ENCODE measurements at places on chromosomes 13 and 19.

- DNase-seq = no peak
Observed at GRCh38 chr13:99316657-99317256, 9.6 kb upstream of the GPR183 start.

DNA sequence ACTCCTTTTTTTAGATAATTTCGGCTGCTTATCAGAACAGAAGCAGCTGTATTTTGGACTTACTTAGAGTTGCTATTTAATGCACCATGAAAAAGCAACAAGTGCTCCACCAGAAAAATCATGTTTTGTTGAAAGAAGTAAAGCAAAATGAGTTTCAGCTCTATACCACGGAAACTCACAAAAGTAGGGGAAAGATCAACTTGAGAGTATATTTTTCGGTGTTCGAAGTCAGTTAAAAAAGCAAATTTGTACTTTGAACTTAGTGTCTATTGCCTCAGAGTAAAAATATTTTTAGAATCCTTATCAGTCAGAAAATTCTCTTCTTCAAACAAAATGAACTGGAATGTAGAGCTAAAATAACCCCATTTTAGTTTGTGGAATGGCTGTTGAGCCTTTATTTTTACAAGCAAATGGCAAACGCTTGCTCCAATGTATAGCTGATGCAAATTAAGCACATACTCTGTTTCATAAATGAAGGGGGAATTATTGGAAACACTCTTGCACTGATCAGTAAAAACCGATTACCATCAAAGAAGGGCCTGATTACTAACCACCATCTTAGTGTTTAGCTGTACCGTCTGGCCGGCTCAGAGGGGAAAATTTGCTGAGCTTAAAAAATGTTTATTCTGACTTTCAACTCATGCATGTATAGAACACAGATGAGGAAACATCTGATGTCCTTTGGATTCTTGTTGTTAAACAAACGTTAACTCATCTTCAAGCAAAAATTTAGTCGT is 540.7 kb downstream of the GPC6 start:
- DNase-seq = no peak

GRCh38 chr19:36973021-36973843 is 57.1 kb downstream of the ZNF568 start:
- DNase-seq = peak; percentile 43

DNA sequence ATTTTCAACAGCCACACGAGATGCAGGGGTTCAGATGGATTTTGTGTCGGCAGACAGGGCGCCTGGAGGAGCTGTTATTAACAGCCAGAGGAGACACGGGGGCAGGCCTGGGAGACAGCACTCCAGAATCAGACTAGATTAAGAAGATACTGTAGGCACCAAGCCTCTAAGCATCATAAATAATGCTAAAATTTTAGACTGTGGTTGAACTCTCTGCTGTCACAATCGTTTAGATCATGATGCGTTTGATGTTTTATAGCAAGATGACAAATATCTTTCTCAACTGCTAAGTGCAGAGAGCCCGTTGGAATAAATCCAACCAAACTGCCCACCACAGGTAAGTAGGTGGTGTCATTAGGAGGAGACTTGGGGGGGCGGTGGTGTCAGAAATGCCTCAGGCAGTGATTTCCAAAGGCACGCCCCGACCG is 63.9 kb downstream of the CEBPG start:
- DNase-seq = no peak

DNA sequence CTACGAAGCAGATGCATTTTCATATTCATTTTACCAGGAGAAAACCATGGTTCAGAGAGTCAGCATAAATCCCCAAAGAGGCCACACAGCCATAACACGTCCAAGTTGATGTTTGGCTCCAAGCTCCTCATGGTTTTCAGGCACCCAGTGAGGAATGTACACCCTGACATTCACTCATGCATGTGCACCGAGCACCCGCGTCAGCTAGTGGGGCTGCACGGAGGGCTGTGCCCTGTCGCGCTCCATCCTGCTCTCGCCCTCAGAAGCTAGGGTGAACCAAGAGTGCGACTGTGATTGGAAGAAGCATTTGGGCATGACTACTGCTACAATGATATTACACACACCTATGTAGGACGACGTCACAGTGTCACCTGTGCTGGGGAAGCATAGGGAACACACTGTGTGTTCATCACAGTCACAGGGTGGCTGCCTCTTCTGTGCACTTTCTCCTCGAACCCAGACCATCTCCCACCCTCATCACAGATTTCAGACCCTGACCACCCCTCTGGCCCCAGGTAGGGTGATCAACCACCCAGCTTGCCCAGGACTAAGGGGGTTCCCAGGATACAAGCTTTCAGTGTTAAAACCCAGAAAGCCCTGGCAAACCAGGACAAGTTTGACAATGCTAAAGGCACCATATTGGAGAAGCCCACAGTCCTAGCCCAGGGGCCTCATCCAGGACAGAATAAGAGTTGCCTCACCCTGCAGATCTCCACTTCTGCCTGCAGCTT is 148.6 kb upstream of the ZNF507 start:
- DNase-seq = no peak

DNA sequence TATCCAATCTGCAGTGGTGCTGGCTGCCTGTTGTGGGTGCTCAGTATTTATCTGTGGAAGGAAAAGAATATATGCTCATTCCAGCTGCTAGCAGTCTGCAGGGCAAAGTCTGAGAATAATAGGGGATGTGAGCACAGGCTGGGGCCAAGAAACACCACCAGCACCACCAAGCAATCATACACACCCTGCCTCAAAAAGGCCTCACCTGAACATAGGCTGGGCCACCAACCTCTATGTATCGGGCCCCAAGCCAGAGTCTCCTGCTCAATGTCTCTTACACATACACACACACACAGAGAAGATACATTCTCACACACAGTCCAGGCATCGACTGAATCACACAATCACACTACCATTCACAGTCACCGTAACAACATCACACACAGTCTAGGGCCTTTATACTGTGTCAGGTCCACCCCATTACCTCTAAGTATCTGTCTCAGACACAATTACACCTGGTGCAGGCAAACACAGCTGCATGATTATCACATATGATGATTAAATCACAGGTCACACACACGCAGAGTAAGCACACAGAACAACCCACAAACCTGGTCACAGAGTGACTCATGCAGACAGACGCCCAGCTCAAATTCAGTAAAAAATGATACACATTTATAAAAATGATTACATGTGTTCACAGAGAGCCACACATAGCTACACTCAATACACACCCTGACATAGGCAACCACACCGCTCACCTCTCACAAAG is 1.3 kb upstream of the ZSCAN22 start:
- DNase-seq = no peak

DNA sequence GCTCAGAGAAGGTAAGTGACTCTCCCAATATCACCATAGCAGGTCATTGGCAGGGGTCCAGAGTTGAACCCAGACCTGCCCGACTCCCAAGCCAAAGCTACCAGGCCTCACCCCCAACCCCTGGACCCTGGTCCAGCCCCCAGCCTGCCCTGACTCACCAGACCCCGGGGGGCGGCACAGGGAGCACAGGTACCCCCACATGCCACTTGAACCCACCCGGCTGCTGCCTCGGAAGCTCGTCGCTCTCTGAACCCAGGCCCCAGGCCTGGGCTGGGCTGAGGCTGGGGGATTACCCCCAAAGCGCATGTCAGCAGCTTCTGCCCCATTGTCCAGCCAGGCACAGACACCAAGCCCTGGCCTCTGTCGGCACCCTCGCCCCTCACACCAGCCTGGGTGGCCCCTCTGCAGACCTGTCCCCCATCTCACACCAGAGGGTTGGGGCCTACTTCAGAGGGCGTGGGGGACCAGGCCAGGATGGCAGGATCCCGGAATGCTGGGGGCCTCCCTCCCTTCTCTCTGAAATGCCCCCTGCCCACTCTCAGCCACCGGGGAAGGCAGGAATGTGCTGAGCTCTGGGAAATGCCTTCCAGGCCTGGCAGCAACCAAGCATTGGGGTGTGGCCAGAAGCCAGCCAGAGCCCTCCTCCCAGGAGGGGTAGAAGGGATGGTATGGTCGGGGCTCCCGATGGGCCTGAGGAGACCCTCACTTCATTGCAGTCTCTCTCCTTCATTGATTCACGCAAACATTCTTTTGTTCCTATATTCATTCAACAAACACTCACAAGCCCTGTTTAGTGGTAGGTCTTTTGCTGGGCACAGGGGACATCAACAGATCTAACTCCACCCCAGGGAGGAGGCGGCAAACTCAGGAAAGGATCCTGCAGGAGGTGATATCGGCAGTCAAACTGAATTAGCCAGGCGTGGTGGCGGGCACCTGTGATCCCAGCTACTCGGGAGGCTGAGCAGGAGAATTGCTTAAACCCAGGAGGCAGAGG is 1.7 kb upstream of the PRX start:
- no peak for DNase-seq

GRCh38 chr19:18894254-18895037 is 1.5 kb downstream of the CERS1 start:
- DNase-seq = no peak

DNA sequence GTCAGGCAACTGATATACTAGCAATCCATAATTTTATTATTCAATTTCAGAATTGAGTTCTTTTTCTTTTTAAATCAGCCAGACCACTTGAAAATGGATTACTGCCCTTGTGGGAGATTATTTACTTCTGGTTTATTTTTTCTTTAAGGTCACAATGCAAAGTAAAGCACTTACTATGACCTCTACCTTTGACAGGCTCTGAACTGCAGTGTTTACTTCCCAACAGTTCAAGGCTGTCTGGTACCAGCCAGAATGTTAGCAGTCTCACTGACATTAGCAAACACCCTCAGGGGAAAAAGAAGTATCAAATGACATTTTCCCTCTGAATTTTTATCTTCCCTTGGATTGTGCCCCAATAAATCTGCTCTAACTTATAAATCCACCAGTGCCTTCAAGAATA is 57.5 kb downstream of the RAP2A start:
- no peak for DNase-seq

- DNase-seq = peak; percentile 19
Observed at GRCh38 chr19:3304871-3305423, 61.4 kb upstream of the NFIC start.

- no peak for DNase-seq
Observed at GRCh38 chr13:113903912-113904311, 40.0 kb upstream of the GAS6 start.

- no peak for DNase-seq
Observed at GRCh38 chr19:28535352-28535775, 677.6 kb downstream of the UQCRFS1 start.

GRCh38 chr13:113836768-113837559 is 26.9 kb downstream of the GAS6 start:
- DNase-seq = no peak

DNA sequence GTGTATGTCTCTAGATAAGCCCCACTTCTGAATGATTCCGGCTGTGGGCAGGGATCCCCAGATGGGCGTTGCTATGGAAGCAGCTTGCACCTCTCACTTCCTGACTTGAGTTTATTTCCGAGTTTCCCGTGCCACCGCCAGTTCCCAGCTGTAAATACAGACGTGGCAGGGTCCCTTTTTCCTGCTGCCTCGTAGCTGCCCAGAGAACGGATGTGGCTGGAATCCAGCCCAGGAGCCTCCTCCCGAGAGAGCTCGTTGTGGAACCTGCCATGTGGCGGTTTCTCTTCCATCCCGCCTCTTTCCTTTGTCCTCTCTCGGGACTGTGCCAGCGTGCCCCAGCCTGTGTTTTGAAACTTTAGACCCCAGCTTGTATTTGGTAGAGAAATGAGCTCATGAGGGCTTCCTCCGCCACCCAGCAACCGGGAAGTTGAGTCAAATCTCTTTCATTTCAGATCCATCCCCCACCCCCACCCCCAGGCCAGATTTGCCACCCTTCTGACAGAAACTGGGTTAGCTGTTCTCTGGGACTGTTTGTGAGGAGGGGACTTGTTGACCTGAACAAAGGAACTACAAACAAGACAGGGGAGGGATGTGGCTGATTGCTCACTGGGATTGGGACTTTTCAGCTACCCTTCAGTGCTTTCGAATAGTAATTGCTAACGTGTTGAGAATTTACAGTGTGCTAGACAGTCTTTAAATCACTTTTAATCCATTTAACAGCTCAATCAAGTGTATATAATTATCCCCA is 96.6 kb downstream of the SIPA1L3 start:
- DNase-seq = no peak

DNA sequence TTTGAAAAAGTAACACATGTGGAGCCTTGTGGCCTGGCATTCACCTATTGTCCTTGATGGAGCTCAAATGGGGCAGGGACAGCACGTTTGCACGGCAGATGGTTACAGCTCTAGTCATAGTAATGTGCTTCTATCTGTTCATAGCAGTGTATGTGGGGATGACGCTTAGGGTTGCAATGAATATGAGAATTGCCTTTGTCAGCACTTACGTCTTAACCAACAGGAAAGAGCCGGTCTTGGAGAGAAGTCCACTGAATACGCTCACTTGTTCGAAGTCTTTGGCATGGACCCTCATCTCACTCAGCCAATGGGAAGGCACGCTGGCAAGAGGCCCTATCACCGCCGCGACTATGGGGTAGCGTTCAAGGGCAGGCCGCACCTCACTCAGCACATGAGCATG is 18.9 kb upstream of the OR7D2 start:
- no peak for DNase-seq

DNA sequence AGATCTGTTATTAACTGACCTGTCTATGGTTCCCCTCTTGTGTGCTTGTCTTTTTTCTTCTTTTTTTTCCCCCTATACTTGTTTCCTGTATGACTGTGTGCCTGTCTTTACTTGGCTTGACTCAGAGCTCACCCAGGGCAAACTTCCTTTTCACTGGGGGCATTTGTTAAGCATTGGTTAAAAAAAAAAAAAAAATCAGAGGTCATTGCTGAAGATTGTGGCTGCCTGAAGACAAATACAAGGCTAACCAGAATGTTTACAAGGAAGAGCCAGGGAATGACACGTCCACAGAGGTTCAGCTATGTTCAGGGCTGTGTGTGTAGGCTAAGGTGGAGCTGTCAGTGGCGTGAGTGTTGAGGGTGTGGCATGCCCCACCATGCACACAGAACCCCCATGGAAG is 47.1 kb downstream of the LNX2 start:
- no peak for DNase-seq

DNA sequence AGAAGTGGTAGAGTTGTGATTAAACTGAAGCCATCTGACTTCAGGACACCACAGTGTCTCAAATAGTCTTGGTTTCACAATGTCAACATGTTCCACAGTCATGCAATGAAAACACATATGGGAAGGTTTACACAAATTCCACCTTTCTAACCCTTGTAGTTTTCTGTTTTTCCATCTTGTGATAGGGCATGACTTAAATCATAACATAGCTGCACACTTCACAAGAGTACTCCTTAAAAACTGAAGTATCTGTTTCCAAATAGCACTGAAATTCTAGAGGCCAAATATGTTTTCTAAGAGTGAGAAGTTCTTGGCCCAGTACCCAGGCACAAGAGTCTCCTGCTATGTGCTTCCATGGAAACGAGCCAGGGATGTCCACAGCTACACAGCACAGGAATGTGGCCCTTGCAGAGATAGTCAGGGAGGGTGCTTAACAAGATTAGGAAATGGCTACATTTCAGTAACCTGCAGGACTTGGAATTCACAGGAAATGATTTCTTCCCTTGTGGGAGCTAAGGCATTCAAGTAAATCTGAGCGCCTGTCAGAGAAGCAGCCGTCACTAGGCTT is 269.1 kb downstream of the NDFIP2 start:
- DNase-seq = no peak

GRCh38 chr13:22227895-22228294 is 557.0 kb downstream of the FGF9 start:
- DNase-seq = no peak

Data from stimulated activated CD8-positive, alpha-beta memory T cell treated with anti-CD3 and anti-CD28 coated beads, Interleukin-15, amount 100 ng/mL, for 4 hours (primary cell).